ENCODE measurements at places on chromosomes 7 and 10.

GRCh38 chr7:159017741-159018140 lies 126.9 kb downstream of the VIPR2 start:
- no peak for DNase-seq

GRCh38 chr10:119197921-119198320 lies 9.4 kb upstream of the GRK5 start:
- DNase-seq = no peak

DNA sequence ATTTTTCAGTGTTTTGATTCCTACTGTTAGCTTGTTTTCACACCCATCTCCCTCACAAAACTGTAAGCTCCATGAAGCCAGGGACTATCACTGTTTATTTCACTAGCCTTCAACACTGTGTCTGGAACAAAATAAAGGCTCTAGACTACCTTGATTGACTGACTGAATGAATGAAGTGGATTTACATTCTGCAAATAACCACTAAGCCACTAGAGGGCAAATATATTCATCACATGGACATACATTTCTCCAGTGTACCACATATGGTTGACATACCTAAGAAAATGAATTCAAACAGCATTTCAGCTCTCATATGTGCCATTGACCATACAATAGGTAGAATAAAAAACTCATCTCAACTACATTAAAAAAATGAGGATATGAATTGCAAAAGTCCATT lies 185.9 kb downstream of the RAB11FIP2 start:
- DNase-seq = no peak

GRCh38 chr7:24869572-24869971 lies 110.4 kb downstream of the OSBPL3 start:
- no peak for DNase-seq

DNA sequence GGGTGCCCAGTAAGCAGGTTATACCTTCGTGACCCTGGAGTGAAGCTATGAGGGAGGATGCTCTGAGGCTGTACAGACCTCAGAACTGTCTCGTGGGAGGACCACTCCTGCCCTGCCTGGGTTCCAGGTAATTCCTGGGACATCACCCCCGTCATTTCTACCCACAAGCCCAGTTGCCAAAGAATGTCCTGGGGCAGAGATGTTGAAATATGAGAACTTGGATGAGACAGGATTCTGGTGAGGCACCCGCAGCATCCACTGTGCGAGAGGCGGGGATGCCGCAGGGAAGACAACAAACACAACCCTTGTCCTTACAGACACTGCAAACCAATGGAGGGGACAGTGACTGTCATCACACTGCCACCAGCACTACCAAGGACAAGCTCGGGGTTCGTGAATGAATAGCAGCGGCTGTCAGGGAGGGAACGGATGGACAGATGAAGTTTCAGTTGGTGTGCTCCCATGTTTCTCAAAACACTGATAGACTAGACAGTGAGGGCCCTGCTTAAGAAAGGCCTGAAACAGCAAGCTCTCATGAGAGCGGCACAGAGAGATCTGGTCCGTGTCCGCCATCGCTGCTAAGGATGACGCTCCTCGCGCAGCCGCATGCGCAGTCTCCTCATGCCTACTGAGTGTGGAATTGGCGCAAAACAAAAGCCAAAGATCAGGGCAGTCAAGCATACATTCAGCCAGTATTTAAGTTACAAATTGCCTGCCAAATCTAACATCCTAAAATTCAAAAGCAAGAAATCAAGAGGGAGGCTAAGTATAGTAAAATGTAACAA lies 82.0 kb upstream of the RHEB start:
- no peak for DNase-seq

DNA sequence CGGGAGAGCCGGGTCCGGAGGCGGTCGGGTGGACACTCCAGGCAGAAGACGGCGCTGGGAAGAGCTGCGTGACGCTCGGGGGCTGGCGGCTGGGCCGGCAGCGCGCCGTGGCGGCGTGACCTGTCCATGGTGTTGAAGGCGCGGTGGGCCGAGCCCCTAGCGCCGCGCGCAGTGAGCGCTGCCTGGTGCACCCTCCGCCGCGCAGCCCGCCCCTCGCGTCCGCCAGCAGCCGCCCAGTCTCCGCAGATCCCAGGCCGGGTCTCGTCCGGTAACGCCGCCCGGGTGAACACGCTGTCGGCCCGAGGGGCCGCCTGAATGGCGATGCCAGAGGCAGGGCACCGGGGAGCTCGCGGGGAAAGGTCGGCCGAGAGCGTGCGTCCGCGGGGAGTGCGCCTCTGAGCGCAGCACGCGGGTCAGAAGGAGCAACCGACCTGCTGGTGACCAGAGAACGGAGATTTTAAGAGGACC lies 657 bp upstream of the TMEM178B start:
- no peak for DNase-seq

GRCh38 chr10:50021646-50022045 lies 33.4 kb downstream of the AGAP6 start:
- DNase-seq = no peak

GRCh38 chr10:63012623-63013022 lies 120.5 kb upstream of the NRBF2 start:
- no peak for DNase-seq

DNA sequence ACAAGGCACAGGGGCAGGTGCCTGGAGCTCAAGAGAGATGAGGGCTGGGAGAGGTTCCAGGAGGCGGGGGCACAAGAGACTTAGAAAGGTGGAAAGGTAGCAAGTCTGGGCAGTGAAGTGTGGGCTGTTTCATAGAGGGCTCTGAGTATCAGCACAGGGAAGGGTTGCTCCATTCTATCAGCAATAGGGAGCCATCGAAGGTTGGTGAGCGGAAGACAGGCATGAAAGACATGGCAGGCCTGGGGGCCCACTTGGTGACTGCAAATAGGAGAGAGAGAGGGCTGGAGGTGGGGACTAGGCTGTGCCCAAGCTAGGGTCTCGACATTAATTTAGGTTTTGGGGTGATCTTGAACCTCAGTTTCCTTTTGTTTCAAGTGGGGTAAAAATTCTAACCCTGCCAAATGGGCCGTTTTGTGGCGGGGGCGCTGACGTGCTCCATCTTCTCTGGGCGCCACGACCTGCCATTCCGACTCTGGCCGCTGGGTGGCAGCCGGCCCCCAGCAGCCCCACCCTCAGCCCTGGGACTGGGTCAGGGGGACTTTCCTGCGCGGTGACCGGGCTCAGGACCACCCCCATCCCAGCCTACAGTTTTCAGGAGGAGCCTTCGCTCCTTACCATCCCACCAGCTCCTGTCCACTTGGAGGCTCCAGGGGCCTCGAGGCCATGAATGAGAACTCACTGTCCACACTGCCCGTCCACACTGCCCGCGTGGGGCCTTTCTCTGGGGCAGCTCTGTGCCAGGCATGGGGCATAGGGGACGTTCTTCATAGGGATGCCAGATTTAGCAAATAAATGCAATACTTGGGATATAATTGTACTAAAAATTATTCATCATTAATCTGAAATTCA lies 37.2 kb upstream of the PCBD1 start:
- no peak for DNase-seq

DNA sequence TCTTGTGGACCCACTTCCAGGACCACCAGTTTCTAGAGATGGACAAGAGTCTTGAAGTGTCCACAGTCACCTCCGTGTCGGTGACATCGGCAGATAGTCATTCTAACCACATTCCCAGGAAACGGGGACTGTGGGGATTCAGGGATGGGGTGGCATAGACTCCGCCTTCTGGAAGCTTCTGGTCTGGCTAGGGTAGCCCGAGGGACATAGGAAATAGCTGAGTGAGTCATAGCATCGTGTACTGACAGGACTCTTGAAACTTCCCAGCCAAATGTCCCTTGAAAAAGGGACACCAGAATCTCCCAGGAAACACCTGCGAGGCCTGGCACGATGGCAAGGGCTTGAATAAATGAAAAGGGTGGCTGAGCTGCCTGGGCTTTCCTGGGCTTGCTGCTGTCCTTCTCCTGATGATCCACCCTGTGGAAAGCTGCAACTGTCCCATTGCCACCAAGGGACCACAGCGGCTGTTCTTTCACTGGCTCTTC lies 84.1 kb upstream of the LRRC4 start:
- no peak for DNase-seq

- no peak for DNase-seq
Observed at GRCh38 chr10:49830846-49831245, 68.7 kb upstream of the OGDHL start.

- no peak for DNase-seq
Observed at GRCh38 chr7:149666360-149666945, 106.9 kb downstream of the ZNF467 start.

DNA sequence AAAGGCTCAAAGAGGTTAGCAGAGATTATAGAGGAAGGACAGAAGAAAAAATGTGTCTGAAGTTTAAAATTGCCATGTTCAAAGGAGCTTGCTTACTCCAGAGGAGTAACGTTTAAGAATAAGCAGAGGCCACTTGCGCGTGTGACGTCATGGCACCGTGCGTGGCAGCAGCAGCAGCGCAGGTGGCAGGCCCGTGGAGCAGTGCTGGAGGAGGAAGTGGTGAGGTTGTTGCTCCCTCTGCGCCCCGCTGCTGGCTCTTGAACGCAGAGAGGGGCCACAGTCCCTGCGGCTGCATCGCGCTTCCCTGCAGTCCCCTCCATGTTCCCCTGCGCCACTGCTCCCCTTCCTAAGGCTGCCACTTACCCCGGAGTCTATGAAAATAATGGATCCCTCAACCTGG lies 37.5 kb downstream of the GDI2 start:
- peak; percentile 58 for DNase-seq

GRCh38 chr7:28217143-28217542 lies 36.5 kb upstream of the JAZF1 start:
- no peak for DNase-seq

- no peak for DNase-seq
Observed at GRCh38 chr7:951881-952547, 2.5 kb downstream of the ADAP1 start.

GRCh38 chr7:11410656-11411644 lies 421.0 kb downstream of the THSD7A start:
- DNase-seq = no peak

DNA sequence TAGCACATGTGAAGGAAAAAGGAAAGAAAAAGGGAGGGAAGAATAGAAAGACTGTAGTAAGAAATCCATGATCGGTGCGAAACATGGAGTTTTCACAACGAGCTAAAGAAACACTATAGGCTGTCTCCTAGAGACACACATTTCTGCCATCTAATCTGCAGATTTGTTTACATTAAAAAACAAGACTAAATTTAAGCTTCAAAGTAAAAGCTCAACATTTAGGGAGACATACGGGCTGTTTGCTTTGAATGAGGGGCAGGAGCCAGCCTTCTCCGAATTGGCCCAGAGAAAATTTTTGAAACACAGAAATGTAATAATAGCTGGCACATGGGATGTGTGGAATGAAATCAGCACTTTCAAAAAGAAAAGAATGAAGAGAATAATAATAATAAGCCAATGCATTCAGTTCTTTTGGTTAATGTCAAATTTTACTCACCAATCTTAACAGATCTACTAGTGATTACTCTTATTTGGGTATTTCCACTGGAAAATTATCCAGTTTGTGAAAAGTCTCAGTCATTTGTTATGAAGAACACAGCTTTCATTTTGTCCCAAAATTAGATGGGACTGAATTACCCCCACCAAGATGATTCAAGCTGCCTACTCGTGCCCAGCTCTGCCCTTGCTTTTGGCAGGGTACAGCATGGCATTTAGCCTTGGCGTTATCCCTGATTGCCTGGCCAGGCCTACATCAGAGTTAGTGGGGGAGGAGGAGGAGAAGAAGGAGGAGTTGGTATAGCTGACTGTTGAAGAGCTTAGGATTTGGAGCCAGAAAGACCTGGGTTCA lies 47.1 kb downstream of the MTURN start:
- no peak for DNase-seq

- DNase-seq = no peak
Observed at GRCh38 chr10:6154566-6154965, 48.2 kb upstream of the PFKFB3 start.

DNA sequence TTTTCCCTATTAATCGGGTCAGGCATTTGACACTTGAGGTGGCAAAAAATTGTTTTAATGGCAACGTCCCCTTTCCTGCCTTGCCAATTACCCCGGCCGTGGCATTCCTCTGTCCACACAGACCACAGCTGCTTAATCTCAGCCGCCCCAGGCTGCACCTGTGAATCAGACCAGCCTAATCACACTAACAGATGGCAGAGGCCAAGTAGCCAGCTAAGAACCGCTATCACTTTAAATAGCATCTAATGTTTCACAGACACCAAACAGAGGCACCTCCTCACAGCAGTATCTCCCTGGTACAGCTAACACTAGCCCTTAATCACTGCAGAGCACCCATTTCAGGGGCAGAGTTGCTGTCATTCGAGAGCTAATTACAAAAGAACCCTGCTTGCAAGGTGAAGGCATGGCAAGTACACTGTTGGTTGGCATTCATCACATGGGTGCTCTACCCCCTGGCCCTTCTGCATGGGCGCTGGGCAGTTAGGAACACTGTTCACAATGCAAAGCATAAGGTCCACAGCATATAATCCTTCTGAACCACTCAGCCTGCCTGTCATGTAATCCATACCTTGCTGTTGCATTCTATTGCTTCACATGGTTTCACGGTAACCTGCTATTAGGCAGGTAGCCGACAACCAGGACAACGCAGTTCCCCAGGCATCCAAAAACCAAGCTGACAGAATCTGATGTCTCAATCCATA lies 38.8 kb downstream of the FGFR2 start:
- no peak for DNase-seq

- no peak for DNase-seq
Observed at GRCh38 chr7:94129443-94130140, 125.4 kb upstream of the BET1 start.

GRCh38 chr7:92115821-92116220 lies 18.5 kb downstream of the CYP51A1 start:
- DNase-seq = no peak

GRCh38 chr7:106679153-106679931 lies 18.4 kb upstream of the CCDC71L start:
- no peak for DNase-seq

DNA sequence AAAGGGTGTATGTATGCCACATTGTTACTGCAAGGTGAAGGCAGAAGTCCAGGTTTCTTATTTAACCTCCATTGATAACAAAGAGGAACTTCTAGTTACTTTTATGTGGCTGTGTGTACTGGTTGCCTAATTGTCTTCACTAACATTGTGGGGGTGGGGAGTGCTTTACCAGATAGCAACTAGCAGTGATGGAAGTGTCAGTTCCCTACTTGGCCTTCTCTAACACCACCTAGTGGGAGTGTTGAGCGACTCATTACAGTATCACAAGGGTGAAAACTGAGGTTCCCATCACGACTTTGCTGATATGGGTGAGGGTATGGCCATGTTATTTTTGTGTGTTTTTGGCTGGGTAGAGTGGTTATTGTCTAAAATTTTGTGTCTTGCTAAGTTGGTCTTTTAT lies 274.4 kb downstream of the THSD7A start:
- no peak for DNase-seq

- DNase-seq = peak; percentile 42
Observed at GRCh38 chr7:143240291-143241168, 18.7 kb downstream of the TAS2R40 start.
